Kidney tubule cell (primary cell): ENCODE measurements at places on chromosomes 7 and 10.
A peak's percentile ranks its signal among the peaks of the same experiment; 100 is the strongest.

DNA sequence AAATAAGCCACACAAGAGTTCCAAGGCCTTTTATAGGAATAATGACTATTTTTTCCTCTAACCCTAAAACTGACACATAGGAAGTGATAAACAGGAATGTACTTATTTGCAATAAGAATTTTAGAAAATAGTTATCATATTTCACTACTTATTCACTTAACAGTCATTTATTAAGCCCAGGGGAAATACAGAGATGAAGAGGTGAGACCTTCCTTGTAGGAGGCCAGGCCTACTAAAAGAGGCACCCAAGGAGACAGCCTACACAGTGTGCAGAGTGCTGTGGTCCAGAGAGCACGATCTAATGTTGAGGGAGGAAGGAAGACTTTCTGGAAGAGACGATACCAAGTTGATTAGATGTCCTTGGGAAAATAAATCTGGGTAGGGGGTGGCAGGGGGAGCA lies 45.0 kb upstream of the PPP1R3C start:
- DNase-seq = peak; percentile 37

DNA sequence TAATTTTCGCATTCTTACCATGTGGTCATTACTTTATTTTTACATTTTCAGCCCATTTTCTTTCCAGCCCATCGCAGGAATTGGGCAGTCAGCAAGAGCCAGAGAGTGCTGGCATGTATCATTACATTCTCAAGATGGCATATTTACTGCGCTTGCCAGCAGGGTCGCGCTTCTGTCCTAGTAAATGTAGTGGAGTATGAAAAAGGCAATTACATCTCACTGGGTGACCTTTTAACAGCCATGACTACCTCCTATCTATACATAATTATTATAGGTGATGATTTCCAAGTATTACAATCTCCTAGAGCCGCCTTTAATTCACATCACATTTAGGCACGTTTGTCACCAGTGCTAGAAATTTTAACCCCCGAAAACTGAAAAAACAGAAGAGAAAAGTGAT lies 433.7 kb upstream of the MGMT start:
- no peak for DNase-seq

GRCh38 chr10:62870866-62871265 lies 54.7 kb upstream of the EGR2 start:
- DNase-seq = no peak

DNA sequence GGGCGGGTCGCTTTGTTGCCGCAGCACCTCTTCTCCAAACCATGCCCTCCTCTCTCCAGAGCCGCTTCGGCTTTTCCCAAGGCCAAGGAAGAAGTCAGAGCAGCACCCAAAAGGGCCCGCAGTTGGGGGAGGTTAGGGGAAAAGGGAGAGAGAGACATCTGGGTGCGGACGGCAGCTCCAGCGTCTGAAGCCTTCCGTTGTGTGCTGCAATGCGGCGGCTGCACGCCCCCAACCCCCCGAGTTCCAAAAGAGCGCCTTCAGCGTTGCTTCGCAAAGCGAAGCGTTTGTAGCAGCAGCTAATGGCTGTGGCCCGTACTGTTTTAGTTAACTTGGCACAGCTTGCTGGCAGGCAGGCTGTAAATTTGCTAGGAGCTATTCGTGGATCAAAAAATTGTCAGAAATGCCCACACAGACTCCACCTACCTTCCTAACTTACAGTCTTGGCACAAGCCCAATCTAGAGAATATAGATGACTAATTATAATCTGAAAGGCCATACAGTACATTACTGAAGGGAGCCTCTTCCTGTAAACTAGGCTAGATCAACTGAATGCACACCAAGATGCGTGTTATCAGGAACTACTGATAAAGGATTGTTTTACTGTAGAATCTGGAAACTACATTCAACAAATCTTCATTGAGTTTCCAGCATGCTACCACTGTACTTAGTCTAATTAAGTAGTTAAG lies 1.1 kb upstream of the KBTBD2 start:
- peak; percentile 53 for DNase-seq

DNA sequence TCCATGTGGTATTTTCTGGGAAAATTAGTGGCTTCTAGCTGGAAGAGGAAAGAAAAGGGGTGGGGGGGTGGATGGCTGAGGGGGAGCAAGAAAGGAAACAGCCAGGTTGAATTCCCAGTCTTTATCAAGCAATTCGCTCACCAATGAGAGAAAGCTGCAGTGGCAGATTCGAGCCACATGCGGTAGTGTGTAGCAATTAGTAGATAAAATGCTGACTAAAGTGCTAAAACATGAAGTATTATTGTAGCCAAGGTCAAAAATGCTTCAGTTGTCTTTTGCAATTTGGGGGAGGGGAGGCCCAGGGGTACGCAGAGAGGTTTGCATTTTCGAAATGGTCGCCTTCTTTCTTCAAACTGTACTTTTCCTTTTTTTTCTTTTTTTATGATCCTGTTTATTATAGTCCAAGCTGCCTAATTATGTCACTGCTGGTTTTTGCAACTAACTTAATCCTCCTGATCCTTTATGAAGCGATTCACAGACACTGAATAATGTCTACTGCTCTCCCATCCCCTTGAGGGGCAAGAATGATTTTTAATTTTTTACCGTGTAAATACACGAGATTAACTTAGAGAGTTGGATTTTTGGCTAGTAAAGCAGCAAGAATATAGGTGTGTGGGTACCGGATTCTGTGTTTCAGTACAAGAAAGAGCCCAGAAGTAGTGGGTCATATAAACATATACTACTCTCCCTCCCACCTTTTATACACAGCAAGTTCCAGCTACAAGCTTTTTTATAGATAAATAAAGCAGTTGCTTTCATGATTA lies 3.6 kb upstream of the ARID5B start:
- DNase-seq = peak; percentile 42

DNA sequence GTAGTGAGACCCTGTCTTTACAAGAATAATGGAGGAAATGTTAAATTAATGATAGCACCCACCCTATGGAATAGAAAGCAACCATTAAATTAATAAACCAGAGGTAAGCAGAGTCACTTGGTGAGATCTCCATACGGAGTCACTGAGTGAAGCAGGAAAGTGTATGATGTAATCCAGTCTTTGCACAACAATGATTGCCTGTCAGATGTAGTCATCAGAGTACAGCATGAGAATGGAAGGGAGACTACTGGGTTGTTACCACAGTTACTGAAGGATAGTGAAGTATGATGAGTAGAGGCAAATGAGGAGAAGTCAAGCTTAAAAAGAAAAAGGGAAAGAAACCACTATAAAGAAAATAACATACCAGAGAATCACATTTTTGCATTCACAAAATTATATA lies 371.9 kb upstream of the SHH start:
- no peak for DNase-seq

DNA sequence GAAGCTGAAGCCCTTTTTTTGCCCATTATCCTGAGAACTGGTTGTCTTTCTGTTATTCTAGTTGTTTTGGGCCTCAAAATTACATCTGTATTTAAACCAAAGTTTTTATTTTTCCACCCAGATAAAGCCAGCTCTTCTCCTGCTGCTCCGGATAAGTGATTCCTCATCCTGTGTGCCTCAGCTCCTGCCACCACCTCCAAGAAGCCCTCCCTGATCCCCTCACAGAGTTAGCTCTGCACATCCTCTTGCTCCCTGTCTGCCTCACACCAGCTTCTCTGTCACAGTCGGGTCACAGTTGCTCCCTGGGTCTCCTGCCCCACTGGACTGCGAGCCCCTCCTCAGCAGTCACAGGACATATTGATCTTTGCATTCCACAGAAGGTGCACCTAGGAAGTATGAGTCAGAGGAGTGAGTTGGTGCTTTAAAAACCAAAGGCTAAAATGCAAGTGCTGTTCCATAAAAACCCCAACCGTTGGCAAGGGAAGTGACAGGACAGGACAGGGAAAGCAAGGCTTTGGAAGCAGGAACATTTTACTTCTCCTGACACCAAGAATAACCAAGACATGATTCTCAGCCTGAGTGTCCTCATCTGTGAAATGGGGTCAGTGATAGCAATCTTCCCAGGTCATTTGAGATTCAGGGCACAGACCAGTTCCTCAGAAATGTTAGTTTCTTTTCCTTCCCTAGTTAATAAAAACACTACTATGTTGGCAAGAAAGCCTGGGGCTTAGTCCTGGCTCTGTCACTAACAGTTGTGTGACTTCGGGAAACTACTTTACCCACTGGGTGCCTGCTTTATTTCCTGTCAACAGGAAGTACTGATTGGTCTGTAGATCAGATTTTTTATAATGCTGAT lies 36.5 kb upstream of the EEPD1 start:
- DNase-seq = peak; percentile 78

GRCh38 chr7:135012229-135012628 lies 25.9 kb downstream of the AGBL3 start:
- no peak for DNase-seq

DNA sequence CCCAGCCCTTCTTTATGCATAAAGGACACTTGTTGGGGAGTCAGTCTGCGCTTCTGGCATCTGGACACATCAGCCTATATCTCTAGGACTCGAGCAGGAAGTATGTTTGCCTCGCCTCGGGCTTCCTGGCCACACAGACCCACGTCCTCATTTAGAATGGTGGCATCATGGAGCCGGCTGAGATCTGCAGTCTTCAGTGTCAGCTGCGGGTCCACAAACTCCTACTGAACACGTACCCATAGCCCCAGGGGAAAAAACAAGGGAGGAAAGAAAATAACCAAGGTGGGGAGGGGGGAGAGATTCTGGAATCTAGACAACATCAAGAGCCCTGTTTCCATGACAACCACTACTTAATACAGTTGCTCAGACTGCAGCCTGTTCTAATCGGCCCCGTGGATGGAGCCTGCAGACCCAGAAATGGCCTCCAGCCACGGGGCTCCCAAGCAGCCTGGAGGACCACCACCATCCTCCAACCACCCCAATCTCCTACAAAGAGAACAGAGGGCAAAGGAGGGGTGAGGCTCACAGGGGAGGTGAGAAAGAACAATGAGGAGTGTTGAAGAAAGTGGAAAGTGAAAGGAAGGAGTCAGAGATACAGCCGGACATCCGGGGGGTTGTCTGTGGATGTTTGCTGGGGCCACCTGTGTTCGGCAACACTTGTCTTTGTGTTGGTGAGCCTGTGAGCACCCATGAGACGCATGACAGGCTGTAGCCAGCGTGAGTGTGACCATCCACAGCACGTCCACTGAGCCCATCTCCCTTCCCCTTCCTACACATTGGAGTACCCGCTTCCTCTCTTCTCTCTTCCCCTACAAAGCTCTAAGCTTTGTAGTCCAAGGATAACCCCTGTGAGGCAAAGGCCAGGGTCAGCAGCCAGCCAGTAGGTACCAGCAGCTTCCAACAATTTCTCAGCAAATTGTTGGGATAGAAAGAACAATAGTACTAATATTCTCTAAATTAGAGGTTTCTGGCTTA lies 141.0 kb downstream of the PLXNA4 start:
- no peak for DNase-seq

DNA sequence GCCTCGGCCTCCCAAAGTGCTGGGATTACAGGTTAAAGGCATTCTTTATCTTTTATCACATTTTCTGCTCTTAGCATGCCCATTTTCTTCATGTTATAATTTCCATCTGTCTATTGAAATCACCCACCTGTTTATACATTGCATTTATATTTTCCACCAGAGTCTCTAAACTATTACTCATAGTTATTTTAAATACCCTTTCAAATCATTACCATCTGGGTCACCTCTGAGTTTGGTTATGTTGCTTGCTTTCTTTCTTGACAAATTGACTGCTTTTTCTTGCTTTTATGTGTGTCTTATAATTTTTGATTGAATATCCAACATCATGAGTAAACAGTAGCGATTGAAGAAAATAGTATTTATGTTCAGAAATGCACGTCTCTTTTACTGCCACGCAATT lies 71.4 kb downstream of the TMEM270 start:
- DNase-seq = no peak

DNA sequence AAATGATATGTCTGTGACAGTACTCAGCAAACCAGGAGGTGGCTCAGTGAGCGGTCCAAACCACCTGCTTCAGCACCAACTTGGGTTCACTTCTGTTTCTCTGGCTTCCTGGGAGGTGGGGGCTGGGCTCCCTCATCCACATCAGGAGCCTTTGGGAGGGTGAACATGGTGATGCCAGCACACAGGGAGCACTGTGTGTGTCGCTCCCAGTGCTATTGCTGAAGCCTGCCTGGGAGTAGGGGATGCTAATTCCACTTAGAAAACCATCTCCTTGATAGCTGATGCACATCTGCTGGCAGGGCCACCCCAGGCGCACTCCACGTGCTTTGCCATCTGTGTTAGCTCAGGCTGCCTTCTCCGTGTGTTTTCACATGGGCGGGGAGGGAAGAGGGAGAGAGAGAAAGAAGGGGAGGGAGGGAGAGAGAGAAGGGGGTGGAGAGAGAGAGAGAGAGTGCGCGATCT lies 58.0 kb downstream of the RAMP3 start:
- no peak for DNase-seq

DNA sequence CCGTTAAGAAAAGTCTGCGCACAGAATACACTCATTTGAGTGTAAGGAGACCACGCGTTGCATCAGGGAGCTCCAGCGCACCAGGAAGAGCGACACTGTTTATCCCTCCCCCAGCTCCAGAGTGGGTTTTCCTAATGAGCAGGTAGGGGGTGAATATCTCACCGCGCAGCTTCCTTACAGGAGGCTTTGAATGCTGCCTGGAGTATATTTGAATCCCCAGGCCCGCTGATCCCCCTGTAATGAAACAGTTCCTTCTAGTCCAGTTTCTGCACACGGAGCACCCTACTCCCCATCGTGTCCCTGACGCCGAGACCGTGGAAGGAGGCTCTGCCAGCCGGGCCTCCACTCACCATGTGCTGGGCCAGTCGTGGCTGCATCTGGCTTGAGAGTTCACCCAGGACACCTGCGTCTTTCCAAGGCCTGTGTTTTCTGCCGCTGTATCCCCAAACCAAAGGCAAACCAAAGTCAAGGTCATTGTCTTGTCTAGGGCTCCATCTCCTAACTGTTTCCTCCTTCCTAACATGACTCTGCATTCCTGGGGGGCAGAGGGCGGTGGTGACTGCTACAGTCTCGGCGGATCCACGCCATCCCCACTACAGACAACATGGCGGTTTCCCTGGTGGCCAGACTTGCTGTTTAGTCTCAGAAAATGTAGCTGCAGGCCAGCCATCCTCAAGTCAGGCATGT lies 167.8 kb downstream of the USP6NL start:
- no peak for DNase-seq

GRCh38 chr7:28190077-28190710 lies 9.6 kb upstream of the JAZF1 start:
- no peak for DNase-seq

DNA sequence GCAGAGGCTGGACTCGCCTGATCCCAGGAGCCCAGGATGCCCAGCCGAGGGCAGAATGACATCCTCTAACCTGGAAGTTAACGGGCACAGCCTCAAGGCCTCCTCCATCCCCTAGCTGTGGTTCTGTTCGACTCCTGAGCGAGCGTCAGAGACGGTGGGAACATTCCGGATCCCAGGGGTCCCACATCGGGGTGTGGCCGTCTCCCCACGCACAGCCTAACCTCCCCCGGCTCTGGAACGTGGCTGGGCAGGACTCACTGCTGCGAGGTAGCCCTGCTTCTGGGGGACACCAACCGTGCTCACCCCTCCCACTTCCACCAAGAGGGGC lies 8.4 kb downstream of the FOXL3 start:
- no peak for DNase-seq

DNA sequence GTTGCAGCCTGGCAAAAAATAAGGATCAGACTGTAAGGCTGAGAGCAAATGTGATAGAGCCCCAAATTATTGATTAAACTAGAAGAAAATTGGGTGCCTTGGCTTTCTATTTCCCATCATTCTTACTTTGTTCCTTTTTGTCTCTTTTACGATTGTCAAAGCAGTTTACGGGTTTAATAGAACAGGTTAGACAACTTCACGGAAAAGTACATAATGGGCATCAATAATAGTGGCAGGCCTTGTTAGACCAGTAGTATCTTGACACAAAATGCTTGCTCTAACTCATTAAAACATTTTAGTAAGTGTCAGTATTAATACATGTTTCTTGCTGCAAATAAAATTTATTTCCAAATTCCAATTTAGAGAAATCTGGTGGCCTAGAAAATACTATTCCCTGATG lies 14.5 kb upstream of the GGCT start:
- no peak for DNase-seq
